ENCODE measurements at places on chromosomes 1 and 21. TPM values are rescaled to one million over a fixed set of nuclear protein-coding genes. Genes with fewer than 3 reads are reported as not detected.
A peak's percentile ranks its signal among the peaks of the same experiment; 100 is the strongest.

GRCh38 chr1:79006564-79006963 lies at the start of gene ADGRL4:
Gene ADGRL4 (minus strand): TSS chr1:79006730. CDS start chr1:79006654, 76 bp downstream.
- no peaks in the 10 kb centered on the region for H3K27me3 ChIP-seq
- peak; percentile 73 for DNase-seq
- peak within 1 kb of the TSS; percentile 29 for H3K27ac ChIP-seq
- no peaks in the 10 kb centered on the region for H3K4me1 ChIP-seq
- no peaks in the 10 kb centered on the region for H3K36me3 ChIP-seq

DNA sequence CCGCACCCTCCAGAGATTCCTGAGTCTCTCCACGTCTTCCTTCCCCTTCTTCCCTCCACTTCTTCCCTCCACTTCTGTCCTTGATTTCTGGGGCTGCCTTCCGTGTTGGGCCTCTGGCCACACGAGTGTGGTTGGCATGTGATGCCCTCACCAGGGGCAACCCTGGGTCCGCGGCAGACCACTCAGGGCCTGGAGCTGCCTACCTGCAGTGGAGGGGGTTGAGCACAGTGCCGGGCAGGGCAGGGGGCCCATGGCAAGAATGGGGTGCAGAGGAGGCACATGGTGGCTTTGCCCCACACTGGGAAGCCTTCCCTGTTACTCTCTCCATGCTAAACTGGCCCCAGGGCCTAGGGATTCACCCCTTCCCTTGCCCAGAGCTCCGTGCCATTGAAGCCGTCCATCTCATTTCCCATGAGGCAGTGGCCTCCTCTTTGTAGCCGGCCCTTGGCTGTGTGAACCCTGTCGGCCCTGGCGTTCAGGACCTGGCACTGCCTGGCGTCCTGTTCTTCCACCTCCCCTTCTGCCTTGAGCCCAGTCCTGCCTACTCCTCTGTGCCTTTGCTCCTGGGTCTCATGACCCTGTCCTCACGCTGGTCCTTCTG lies 13.4 kb downstream of the RRP1 start:
- no peak overlapping the region for H3K4me3 ChIP-seq
- no peak overlapping the region for H3K27ac ChIP-seq
- H3K4me1 ChIP-seq: no peaks in the 10 kb centered on the region
- no peak for DNase-seq
- peaks cover 4% of the 10 kb centered on the region for H3K36me3 ChIP-seq

GRCh38 chr1:26317612-26318337 lies at the start of gene CD52:
Gene CD52 (plus strand): TSS chr1:26317958. CDS start chr1:26318018, 60 bp downstream.
- H3K4me1 ChIP-seq: peaks cover 10% of the 10 kb centered on the region
- no peak within 1 kb of the TSS for H3K27ac ChIP-seq
- H3K4me3 ChIP-seq: no peak within 1 kb of the TSS
- no peak for DNase-seq
- H3K27me3 ChIP-seq: 0 out of 2 replicates have a peak, but pooled peaks cover 4% of the 10 kb centered on the region

DNA sequence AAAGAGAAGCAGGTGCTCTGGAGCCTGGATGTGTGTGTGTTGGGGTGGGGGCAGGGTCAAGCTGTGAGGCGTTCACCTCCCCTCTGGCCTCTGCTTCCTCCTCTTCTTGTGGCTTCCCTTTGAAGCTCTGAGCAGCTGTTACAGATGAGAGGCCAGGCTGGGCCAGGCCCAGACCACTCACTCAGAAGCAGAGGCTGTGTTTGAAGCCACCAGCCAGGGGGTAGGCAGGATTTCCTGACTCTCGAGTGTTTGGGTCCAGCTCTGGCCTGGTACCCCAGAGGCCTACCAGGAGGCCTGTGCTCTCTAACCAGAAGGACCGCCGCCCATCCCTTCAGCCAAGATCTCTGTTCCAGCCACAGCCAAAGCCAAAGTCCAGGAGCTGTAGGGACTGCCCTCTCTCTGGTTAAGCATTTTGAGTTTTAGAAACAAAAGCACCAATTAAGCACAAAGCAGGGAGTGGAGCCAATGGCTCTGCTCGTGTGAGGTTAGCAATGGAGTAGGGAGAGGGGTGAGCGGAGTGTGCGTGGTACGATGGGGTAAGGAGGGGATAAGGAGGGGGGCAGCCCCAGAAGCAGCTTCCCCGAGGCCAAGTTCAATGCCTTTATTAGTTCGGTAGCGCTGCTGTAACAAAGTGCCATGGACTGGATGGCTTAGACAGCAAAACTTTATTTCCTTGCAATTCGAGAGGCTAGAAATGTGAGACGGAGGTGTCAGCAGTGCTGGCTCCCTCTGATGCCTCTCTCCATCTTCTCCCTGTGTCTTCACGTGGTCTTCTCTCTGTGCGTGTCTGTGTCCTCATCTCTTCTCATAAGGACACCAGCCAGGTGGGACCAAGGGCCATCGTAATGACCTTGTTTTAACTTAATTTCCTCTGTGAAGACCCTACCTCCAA lies 20.5 kb downstream of the RCSD1 start:
- DNase-seq: no peak
- H3K36me3 ChIP-seq: no peaks in the 10 kb centered on the region
- H3K27ac ChIP-seq: no peak overlapping the region
- no peaks in the 10 kb centered on the region for H3K4me1 ChIP-seq
- no peak overlapping the region for H3K4me3 ChIP-seq
- no peaks in the 10 kb centered on the region for H3K27me3 ChIP-seq

DNA sequence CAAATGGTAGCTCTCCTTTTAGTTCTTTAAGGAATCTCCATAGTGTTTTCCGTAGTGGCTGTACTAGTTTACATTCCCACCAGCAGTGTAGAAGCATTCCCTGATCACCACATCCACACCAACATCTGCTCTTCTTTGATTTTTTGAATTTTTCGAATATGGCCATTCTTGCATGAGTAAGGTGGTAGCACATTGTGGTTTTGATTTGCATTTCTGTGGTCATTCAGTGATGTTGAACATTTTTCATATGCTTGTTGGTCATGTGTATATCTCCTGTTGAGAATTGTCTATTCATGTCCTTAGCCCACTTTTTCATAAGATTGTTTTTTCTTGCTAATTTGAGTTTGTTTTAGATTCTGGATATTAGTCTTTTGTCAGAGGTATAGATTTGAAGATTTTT lies 84.6 kb upstream of the B3GALT2 start:
- no peak overlapping the region for H3K27ac ChIP-seq
- H3K27me3 ChIP-seq: no peaks in the 10 kb centered on the region
- H3K4me3 ChIP-seq: no peak overlapping the region
- H3K36me3 ChIP-seq: 0 out of 2 replicates have a peak, but pooled peaks cover under 1% of the 10 kb centered on the region
- DNase-seq: peak; percentile 52

DNA sequence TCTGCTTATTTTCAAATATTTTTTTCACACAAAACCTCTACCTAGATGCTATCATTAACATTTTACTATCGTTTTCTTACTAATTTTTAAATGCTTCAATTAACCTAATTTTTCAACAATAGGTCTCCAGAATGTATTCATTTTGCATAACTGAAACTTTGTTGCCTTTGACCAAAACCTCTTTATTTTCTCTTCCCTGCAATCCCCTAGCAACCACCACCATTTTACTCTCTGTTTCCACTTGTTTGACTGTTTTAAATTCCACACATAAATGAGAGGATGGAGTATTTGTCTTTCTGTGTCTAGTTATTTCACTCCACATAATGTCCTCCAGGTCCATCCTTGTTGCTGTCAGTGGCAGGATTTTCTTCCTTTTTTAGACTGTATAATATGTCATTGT lies 9.5 kb upstream of the F13B start:
- H3K4me1 ChIP-seq: no peaks in the 10 kb centered on the region
- no peaks in the 10 kb centered on the region for H3K27me3 ChIP-seq
- H3K4me3 ChIP-seq: no peak overlapping the region
- no peaks in the 10 kb centered on the region for H3K36me3 ChIP-seq
- no peak for DNase-seq

DNA sequence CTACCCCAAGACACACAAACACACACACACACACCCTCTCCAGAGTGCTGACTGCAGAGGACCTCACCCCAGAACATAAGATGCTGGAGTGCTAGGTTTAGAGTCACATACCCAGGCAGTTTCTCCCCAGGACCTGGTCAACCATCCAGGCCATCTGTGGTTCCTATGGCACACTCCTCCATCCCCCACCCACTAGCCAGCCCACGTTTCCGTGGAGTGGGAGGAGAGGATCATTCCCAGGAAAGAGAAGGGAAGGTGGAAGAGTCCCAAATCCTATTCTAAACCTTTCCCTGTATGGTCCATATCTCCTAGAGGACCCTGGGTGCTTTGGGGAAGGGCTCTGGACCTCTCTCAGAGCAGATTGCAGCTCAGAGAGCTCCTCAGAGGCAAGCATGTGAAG lies 1.1 kb downstream of the KCNJ9 start:
- peaks cover 48% of the 10 kb centered on the region for H3K27me3 ChIP-seq
- H3K4me3 ChIP-seq: no peak overlapping the region
- DNase-seq: no peak
- no peaks in the 10 kb centered on the region for H3K36me3 ChIP-seq
- H3K27ac ChIP-seq: no peak overlapping the region
- H3K4me1 ChIP-seq: no peaks in the 10 kb centered on the region

DNA sequence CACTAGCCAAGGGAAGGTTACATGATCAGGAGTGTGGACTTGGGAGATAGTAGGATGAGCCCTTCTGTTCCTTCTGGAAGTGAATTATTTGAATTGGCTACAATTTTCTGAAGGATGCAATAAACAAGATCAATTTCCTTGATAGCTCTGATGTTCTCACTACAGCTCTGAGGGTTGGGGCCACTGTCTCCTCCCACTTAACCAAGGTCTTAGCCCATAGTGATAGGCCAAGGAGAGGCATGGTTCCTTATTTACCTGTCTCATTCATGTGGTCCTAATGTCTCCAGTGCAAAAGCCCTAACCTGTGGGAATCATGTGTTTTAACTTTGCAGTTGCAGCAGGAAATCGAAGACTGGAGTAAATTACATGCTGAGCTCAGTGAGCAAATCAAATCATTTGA lies 34.8 kb downstream of the MIA3 start:
- H3K36me3 ChIP-seq: peaks cover 91% of the 10 kb centered on the region
- DNase-seq: no peak
- no peaks in the 10 kb centered on the region for H3K27me3 ChIP-seq
- H3K27ac ChIP-seq: no peak overlapping the region
- H3K4me3 ChIP-seq: no peak overlapping the region

GRCh38 chr1:226882631-226883409 lies 12.4 kb downstream of the PSEN2 start:
- H3K27ac ChIP-seq: no peak overlapping the region
- H3K27me3 ChIP-seq: no peaks in the 10 kb centered on the region
- no peaks in the 10 kb centered on the region for H3K36me3 ChIP-seq
- DNase-seq: peak; percentile 45
- no peaks in the 10 kb centered on the region for H3K4me1 ChIP-seq

GRCh38 chr1:33372677-33373076 lies 51.8 kb upstream of the A3GALT2 start:
- H3K36me3 ChIP-seq: no peaks in the 10 kb centered on the region
- no peaks in the 10 kb centered on the region for H3K27me3 ChIP-seq
- H3K27ac ChIP-seq: no peak overlapping the region

GRCh38 chr21:45257673-45258341 lies 29.9 kb downstream of the POFUT2 start:
- H3K4me3 ChIP-seq: no peak overlapping the region
- peaks cover 5% of the 10 kb centered on the region for H3K4me1 ChIP-seq
- DNase-seq: no peak

DNA sequence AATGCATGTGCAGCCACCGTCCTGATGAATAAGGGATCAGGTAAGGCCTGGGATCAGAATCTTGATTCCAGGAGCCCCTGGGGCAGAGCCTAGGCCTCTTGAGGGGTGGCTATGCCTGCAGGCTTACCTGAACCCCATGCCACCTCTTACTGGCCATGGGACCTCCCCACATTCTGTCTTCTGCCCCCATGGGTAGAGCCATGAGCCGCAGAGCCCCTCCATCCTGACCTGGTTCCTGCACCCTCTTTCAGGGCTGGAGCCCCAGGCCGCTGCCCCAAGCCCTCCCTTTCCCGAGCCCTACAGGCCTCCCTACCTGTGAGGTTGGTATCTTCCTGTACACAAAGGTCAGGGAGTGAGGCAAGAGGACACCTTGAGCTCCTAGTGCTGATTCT lies 120.8 kb downstream of the DMRTB1 start:
- no peaks in the 10 kb centered on the region for H3K36me3 ChIP-seq
- H3K4me3 ChIP-seq: no peak overlapping the region
- H3K4me1 ChIP-seq: no peaks in the 10 kb centered on the region
- no peak for DNase-seq
- H3K27ac ChIP-seq: no peak overlapping the region
- H3K27me3 ChIP-seq: peaks cover 2% of the 10 kb centered on the region

DNA sequence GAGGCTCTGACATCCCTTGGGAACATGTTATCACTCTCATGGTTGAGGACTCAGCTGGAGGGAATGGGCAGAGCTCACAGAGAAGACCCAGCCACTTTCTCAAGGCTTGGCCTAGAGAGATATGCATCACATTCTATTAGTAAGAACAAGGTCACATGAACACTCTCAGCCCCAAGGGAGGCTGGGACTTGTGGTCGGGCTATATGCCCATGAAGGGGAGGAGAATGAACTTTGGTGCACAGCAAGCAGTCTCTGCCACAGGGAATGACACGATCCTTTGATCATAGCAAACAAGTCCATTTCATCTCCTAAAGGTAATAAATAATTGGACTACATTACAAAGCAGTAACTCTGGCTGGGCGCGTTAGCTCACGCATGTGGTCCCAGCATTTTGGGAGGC lies 105.7 kb downstream of the SYF2 start:
- DNase-seq: peak; percentile 19
- H3K4me1 ChIP-seq: no peaks in the 10 kb centered on the region
- no peak overlapping the region for H3K27ac ChIP-seq
- H3K4me3 ChIP-seq: no peak overlapping the region
- no peaks in the 10 kb centered on the region for H3K36me3 ChIP-seq

DNA sequence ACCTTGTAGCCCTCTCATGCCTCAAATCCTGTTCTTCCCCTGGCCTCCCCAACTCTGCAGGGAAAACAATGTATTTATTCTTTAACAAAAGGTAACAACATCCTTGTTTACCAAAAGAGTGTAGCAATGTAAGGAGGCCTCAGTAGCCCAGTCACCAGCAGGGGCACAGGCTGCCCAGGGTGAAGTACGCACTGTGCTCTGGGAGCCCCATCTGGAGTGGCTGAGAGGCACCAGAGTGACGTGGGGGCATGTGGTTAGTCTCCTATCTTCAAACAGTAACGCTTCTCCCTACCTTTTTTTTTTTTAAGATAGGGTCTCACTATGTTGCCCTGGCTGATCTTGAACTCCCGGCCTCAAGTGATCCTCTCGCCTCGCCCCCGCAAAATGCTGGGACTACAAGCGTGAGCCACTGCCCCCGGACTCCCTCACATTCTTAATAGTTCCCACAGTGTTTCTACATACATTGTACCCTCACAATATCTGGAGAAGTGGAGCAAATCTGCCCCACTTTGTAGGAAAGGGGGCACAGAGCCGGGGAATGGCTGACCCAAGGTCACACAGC lies 51.3 kb upstream of the ECE1 start:
- peak overlapping the region; percentile 43 for H3K27ac ChIP-seq
- peaks cover 55% of the 10 kb centered on the region for H3K4me1 ChIP-seq
- DNase-seq: no peak
- H3K36me3 ChIP-seq: no peaks in the 10 kb centered on the region
- H3K27me3 ChIP-seq: no peaks in the 10 kb centered on the region
- H3K4me3 ChIP-seq: no peak overlapping the region

Gene RAP1GAP
- 0.97 TPM for total RNA-seq

Gene MLLT11
- total RNA-seq: 3.7 TPM

Gene PPM1J
- total RNA-seq: 0.13 TPM

Gene FCGR3B
- total RNA-seq: not detected

Gene TBX15
- 38.7 TPM for total RNA-seq

Gene LRRN2
- not detected for total RNA-seq

Gene GJB3
- not detected for total RNA-seq

Gene NEGR1
- total RNA-seq: 15.7 TPM
